ENCODE measurements at places on chromosomes 6 and 20.

DNA sequence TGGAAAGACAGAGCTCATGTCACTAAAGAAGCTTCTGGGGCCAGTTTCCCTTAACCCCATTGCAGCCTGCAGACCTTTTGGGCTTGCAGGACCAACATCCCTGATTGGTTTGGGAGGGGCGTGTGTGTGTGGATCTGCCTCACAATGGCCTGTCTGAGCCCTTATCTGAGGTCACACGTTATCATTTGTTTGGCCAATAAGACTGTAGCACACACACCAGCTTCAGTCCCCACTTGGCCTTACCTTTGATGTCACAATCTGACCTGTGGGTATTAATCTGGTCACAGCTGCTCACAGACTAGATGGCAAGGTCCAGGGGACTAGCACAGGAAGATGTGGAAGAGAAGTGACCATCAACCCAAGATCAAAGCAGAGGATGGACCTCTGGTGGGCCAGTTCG lies at the start of gene SCP2D1:
SCP2D1 (plus strand) TSS at position 301 of the 400 bp plus-strand sequence; CDS start at position 334, 33 bp downstream.
- DNase-seq = no peak

DNA sequence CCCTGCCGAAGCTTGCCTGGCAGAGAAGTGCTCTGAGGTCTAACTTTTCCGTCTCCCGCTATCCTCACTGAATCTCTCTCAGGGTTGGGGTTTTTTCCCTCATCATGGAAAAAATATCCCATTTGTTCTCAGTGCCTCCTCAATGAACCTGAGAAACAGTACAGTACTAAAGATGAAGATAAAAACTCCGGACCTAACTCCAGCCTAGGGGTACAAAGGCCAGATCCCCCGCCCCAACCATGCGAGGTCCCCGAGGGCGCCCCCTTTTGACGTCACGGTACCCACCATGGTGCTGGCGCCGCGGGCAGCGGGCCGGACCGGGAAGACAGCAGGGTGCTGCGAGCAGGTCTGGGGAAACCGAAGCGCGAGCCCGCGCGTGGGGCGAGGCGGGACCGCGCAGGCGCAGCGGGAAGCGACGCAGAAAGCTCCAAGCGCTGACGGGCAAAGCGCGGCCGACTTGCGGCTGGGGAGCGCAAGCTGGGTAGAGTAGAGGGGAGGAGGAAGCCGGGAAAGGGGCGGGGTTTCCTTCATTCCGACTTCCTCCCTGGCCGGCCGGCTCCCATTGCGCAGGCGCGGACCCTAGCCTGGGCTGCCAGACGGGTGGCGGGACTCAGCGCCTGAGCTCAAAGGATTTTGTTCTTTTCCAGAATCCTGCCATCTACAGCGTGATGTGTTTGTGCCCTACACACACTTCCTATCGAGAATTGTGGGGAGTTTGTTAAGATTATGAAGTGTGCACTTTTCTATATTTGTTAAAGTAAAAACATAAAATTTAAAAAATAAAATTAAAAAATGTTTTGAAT lies at the start of gene LSM2:
LSM2 (minus strand) TSS at position 497 of the 803 bp plus-strand sequence; CDS start at position 288, 209 bp downstream.
- peak; percentile 95 for DNase-seq

- DNase-seq = no peak
Observed at GRCh38 chr6:44332585-44332984, 9.9 kb upstream of the SPATS1 start.

- DNase-seq = no peak
Observed at GRCh38 chr6:55675941-55676340, 96.9 kb upstream of the HMGCLL1 start.

DNA sequence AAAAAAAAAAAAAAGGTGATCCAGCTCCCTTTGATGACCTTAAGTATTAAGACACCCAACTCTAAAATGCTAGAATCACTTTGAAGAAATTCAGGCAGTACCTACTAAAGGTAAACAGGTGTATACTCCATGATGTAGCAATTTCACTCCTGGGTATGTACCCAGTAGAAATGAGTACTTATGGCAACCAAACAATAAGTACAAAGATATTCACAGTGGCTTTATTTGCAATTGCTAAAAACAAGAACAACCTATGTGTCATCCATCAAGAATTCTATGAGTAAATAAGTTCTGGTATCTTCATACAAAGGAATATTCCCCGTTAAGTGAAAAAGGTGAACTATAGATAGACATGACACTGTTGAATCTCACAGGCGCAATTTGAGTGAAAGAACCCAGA lies 29.4 kb downstream of the MDGA1 start:
- DNase-seq = no peak

GRCh38 chr6:111534231-111534751 lies 51.3 kb upstream of the REV3L start:
- DNase-seq = no peak

GRCh38 chr6:93087606-93088005 lies 331.8 kb downstream of the EPHA7 start:
- no peak for DNase-seq

GRCh38 chr6:150478656-150479545 lies 110.1 kb downstream of the IYD start:
- DNase-seq = no peak

DNA sequence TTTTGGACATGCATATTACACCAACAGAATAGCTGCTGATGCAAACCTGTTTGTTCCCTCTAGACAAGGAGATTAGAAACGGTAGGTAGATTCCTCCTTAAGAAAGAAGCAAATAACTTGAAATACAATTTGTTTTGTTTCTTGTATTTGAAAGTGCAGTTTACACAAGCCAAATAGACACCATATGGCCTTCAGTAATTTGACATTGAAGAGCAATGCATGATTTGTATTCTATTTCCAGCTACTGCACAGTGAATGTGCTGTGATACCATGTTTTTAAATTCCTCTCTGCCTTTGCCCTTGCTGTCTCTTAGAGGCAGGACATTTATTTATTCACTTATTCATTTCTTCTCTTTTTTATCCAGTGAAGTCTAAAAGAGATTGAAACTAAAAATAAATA lies 31.9 kb upstream of the ANKEF1 start:
- no peak for DNase-seq

DNA sequence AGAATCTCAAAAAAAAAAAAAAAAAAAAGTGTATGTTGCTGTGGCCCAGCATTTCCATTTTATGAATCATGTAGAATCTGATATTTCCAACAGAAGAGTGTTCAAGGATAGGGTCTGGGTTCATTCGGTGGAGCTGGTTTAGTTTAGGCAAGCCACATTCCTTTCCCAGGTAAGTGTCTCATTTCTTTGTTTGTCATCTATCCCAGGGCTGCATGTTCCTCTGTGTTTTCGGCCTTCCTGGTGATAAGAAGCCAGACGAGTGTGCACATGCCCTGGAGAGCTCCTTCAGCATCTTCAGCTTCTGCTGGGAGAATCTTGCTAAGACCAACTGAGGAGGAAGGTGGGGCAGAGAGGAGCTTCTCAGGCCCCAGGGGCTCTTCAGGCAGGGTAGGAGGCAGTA lies 38.2 kb downstream of the NFYA start:
- no peak for DNase-seq

- peak; percentile 19 for DNase-seq
Observed at GRCh38 chr20:54284928-54285704, 77.2 kb downstream of the PFDN4 start.

- no peak for DNase-seq
Observed at GRCh38 chr20:50725724-50726005, 5.7 kb upstream of the PARD6B start.

DNA sequence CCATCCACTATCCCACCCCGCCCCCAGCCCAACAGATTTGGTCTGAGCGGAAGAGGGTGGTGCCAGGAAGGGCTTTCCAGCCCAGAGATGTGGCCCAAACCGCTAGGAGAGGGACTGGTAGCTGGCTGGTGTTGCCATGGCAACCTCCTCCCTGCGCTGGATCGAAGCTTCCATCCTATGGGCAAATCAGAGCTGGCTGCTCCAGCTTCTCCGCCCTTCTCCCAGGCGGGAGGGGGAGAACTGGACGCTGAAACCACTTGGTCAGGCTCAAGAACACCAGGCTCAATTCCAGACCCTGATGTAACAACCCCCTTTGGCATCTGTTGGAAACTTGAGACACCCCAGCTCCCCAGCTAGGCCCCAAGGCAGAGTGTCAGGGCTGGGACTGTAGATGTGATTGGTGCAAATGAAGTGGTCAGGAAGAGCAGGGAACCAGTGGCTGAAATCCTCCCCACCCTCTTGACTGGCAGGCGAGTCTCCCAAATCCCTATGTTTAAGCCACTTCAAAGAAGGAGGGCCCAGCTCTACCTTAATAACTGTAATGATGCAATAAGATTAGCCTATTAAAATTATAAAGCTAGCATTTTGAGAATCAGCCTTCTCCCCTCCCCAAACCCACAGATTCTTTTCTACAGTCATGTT lies 4.2 kb downstream of the RIMS4 start:
- no peak for DNase-seq

DNA sequence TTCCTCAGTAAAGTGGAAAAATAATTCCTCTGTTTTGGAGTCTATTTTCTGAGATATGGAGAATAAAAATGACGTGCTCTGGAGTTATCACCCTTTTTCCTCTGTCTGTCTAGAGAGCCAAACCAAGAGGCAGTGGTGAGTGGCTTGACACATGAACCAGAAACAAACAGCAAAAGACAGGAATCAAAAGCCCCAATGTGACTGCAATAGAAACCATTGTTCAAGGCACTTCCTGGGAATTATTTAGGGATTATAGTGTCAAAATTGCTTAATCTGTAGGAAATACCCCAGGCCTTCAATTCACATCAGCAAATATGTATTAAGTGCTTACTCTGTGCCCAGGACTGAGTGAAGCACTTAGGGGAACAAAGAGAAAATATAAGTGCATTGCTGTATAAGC lies 560.4 kb upstream of the JAG1 start:
- no peak for DNase-seq

DNA sequence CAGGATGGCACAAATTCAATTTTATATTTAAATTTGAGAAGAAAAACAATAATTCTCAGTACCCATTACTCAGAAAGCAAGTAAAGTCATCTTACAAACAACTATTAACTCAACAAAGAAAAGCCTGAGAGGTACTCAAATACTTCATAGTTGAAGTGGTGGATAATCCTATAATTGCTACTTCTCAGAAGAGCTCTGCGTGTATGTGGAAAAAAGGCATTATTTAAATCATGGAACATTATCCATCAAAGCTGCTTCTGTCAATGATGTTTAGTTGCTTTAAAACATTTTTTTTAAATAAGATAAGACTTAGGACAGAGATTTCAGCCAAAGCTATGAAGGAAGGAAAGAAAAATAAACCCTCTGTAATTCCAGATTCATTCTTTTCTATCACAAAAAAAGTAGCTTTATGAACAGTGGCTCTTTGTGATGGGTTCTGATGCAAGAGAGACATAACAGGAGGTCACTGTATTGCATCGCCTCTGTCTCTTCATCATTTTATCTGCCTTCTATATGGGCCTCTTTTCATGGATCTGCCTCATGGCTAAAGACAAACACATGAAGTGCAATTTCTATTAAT lies 367.9 kb upstream of the SLC35B3 start:
- DNase-seq = no peak

DNA sequence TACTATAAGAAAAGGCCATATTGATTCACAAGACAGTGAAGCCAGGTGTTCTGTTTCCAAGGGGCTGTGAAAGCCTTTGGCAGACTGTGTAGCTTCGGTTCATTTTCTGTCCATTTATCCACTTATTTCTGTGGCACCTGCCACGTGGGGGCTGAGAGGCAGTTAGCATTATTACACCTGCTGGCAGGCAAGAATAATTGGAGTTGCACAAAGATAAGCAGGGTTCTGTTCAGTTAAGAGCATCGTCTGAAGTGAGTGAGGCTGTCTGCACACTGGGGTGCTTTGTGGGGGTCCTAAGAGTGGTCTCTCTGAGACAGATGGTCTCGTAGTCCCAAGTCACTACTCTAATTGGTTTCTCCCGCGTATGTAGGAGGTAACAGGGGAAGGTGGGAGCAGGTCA lies 60.6 kb upstream of the CCN6 start:
- DNase-seq = no peak

Data from stimulated activated CD4-positive, alpha-beta T cell treated with anti-CD3 and anti-CD28 coated beads, Interleukin-15, amount 100 ng/mL, for 48 hours (primary cell).